Right renal pelvis (tissue), 4 donors: ENCODE measurements at places on chromosomes 6 and 20.

- no peak for DNase-seq
These were observed 707.9 kb downstream of the RFPL4B start for GRCh38 chr6:113055061-113055460.

GRCh38 chr6:50264995-50265571 lies 215.4 kb upstream of the DEFB112 start:
- DNase-seq = no peak

DNA sequence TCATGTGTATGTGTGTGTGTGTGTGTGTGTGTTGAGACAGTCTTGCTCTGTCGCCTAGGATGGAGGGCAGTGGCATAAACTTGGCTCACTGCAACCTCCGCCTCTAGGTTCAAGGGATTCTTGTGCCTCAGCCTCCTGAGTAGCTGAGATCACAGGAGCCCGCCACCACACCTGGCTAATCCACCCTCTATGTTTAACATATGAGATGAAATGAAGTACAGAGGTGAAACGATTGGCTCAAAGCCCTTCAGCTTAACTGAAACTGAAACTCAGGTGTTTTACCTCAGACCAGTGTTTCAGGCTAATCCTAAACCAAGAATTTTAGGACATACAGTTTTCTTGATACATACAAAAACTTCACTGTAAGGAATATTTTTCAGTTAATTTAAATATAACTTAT lies 167.3 kb downstream of the KCNQ5 start:
- DNase-seq = no peak

- DNase-seq = no peak
These were observed 142.8 kb downstream of the DLL1 start for GRCh38 chr6:170147832-170148708.

- DNase-seq = peak; percentile 40
These were observed 112.0 kb downstream of the BACH2 start for GRCh38 chr6:90184334-90185298.

DNA sequence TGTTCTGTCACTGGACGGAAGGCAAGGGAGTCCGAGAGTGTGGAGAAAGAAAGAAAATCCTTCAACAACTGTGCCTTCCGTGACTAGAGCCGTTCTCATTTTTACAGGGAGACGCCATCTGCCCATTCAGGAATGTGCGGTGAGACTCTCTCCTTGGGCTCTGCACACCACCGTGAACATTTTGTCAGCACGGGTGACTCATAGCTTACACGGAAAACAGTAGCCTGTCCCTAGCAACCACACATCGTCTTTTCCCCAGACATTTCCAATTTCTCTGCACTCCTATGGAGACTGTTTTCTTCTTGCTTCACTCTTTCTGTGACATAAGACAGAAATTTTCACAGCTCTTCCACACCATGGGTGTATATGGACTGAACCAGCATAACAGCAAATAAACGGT lies 55.1 kb downstream of the TBXT start:
- no peak for DNase-seq

- no peak for DNase-seq
These were observed 98.3 kb downstream of the TIAM2 start for GRCh38 chr6:155093430-155093829.

DNA sequence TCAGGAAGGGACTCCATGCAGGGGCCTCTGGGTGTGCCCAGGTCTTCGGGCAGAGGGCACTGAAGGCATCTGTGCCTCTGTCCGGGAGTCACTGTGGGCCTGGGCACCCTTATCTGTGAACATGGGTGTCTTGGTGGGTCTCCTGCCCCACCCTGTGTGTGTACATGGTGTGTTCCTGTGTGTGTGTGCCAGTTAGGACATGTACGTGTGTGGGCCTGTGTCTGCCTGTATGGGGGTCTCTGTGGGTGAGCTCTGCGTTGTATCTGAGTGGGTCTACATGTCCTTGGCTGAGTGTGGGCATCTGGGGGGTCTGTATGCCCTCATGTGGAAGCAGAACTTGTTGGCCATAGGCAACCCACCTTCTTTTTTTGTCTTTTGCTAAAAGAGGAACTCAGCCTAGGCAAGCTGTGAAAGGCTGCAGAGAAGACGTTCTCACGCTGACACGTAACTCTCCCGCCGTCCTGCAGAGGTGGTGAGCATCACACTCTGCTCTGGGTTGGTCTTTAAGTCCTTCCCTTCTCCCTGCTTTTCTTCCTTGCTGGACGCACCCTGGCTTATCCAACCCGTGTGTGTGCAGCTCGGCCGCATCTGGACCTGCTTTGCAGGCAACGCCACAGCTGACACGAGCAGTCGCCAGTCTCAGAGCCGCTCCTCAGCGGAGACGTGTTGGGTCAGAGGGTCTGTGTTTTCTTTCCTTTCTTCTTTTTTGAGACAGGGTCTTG lies 532 bp upstream of the NPBWR2 start:
- no peak for DNase-seq

DNA sequence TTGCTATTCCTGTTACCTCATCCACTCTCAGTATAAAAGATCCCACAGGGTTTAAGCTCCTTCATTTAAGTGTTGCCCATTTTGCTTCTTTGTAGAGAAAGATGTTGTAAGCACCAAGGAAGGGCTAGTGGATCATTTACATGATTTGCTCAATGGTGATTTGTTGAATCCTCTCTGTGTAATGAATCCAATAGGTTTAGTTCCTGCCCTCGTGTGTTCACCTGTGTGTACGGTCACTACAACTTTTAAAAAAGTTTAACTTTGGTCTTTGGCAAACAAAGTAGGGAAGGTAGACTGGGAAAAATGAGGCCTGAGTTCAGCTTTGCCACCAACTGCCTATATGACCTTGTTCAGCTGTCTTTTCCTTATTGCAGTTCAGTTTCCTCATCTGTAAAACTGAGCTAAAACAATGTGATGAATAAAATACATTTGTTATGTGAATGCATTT lies 51.5 kb downstream of the DHX35 start:
- DNase-seq = no peak

DNA sequence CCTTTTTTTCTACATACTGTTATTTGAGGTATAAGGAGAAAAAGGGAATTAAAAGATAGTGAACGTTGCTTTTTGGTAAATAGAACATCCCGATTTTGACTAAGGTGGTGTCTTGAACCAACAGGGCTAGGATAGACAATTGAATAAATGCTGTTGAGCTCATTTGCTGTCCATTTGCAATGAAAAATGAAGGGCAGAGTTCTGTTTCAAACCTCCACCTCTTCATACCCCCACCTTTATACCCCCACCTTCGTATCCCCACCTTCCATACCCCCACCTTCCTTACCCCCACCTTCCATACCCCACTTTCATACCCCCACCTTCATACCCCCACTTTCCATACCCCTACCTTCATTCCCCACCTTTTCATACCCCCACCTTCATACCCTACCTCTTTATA lies 93.4 kb upstream of the NAA20 start:
- no peak for DNase-seq

- no peak for DNase-seq
These were observed 150.7 kb downstream of the PDSS2 start for GRCh38 chr6:107308677-107309076.

- no peak for DNase-seq
These were observed 132.4 kb downstream of the HS3ST5 start for GRCh38 chr6:114210467-114210866.

DNA sequence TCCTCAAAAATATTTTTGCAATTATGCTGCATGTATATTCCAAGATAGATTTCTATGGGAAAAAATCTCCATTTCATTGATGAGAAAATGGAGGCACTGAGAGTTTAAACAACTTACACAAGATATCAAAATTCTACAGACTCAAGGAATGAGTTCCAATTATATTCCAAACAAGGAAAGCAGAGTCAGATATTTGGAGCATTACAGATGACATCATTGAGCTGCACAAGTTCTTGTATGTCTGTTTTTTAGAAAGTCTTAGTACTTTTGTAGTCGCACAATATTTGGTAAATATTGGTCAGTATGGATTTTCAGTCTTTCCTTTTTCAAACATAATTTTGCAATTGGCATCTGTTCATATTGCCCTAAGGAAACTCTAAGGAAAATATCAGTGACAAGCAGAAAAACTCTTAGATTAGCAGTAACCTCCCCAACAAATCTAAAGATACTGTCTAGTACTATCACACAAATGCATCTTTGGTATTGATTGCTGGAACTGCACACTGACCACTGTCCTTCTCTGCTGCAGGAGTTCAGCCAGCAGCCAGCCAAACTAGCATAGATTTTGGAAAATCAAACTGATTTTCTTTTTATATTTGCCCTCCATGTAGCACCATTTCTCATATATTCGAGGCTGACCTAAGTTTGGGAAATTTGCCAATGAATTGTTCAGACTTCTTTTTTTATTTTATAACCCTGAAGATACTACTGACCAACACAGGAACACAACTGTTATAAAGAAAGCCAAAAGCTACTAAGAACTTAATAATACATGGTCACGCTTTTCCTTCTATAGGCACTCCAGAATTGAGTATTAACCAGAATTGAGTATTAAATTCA lies 51.7 kb upstream of the TBX18 start:
- DNase-seq = no peak

GRCh38 chr20:2920473-2920872 lies 47.2 kb downstream of the PTPRA start:
- no peak for DNase-seq

GRCh38 chr6:106138151-106138550 lies 52.0 kb downstream of the PRDM1 start:
- no peak for DNase-seq

GRCh38 chr6:74166849-74167248 lies 470.8 kb downstream of the CD109 start:
- DNase-seq = no peak

- DNase-seq = no peak
These were observed 57.4 kb downstream of the GJA10 start for GRCh38 chr6:89951574-89952104.

DNA sequence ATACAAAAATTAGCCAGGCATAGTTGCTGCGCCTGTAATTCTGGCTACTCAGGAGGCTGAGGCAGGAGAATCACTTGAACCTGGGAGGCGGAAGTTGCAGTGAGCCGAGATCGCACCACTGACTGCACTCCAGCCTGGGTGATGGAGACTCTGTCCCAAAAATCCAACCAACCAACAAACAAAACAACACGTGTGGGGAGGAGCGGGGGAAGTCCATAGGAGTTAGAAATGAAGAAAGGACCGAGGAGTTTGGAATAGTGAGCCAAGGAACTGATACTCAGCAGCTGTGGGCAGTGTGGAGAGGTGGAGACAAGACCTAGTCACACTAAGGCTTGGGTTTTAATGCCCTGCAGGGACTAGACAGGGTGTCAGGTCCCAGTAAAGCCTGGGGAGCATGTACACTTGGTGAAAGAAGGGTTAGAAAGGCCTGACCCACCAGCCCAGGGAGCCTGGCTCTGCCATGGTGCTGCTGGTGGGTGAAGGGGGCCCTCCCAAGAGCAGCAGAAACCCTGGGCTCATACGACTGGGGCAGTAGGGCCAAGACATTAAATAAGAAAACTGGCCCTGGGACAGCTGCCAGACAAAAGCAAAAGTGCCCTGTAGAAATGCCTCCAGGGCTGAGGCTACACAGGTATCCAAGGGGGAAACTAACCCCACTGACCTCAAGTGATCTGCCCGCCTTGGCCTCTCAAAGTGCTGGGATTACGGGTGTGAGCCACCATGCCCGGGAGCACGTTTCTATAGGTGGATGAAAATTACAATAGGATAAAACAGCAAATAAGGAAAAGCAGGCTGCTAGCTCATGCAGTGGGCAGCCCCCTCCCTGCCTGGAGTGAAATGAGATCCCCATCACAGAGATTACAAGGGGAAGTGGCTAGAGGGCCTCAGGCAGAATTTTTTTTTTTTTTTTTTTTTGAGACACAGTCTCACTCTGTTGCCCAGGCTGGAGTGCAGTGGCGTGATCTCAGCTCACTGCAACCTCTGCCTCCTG lies 58.0 kb downstream of the MYH7B start:
- no peak for DNase-seq

- DNase-seq = no peak
These were observed 102.0 kb downstream of the MAP3K7 start for GRCh38 chr6:90484903-90485302.

DNA sequence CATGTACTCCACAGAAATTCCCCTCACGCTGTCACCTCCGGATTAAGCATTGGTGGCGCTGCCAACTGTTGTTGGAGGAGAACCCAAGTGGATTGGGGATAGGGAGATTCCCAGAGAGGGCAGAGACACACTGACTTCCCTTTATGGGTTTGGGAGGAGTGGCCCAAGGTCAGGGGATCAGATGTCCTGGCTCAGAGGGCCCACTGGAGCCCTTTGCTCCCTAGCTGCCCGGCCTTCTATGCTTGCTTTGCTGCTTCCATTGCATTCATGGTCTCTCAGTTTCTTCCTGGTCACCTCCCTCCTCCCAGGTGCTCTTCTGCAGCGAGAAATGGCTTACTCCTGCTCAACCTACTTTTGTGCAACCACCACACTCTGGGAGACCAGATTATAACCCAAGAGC lies 14.3 kb downstream of the CUL9 start:
- no peak for DNase-seq

- DNase-seq = no peak
These were observed 21.6 kb downstream of the CFAP61 start for GRCh38 chr20:20073801-20074371.

DNA sequence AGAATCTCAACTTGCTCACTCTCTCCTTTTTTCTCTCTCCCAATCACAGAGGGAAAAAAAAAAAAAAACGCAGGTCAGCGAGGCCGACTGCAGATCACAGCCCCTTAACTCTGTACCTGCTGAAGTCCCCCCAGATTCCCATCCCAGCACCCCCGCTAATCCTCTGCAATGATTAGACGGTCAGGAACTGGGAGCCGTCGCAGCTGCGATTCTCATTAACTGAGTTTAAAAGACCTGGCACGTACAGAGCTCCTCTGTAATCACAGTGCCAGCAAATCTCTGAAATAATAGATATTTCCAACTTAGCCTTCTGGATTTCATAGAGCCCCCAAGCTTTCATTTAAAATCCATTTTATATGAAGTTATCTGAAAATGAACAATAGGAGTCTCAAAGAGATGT lies 84.4 kb downstream of the ANKRD60 start:
- no peak for DNase-seq

GRCh38 chr6:154886016-154886415 lies 109.1 kb upstream of the TIAM2 start:
- DNase-seq = no peak

GRCh38 chr20:9475456-9475855 lies 38.9 kb upstream of the LAMP5 start:
- DNase-seq = no peak

DNA sequence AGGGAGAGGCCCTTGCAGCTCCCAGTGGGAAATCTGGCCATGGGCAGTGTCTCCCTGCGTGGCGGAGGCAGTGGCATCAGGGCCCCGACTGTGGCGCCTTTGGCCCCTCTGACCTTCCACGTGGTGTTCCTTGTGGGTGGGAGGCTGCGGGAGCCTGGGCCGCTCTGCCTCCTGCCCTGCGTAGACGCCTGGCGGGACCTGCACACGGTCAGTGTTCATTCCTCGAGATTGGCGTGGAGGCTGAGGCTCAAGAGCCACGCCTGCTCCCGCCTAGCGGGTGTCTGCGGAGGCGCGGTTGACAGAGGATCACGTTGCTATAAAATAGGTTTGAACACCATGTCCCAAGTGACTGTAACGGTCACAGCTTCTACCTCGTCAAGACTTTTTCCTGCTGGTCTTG lies 14.0 kb downstream of the COL9A3 start:
- no peak for DNase-seq
